ENCODE measurements at places on chromosomes 2 and 18. TPM values are rescaled to one million over a fixed set of nuclear protein-coding genes. Genes with fewer than 3 reads are reported as not detected.

Gene CD8A
- total RNA-seq: not detected

Gene ZSWIM2
- not detected for total RNA-seq

Gene RGPD4
- not detected for total RNA-seq

Gene ASTL
- total RNA-seq: not detected

Gene ERICH2
- total RNA-seq: not detected

Gene OSBPL6
- 3.4 TPM for total RNA-seq

Gene OBSL1
- total RNA-seq: 32.0 TPM

Gene IL36B
- total RNA-seq: not detected

Gene PJVK
- 0.84 TPM for total RNA-seq

Gene DNAJC5G
- not detected for total RNA-seq

Gene CLEC4F
- total RNA-seq: not detected

Gene CFAP53
- total RNA-seq: 0.34 TPM

Gene GPN1
- 44.9 TPM for total RNA-seq

Gene FSHR
- total RNA-seq: not detected

Gene VSNL1
- 1.0 TPM for total RNA-seq

Gene LIMS3
- total RNA-seq: 1.2 TPM

Gene EFHD1
- total RNA-seq: 0.45 TPM

Gene NAT8
- not detected for total RNA-seq

Gene FMNL2
- total RNA-seq: 12.6 TPM

All from bronchus fibroblast of lung (primary cell).